ENCODE measurements at places on chromosomes 6 and 20. TPM values are rescaled to one million over a fixed set of nuclear protein-coding genes. Genes with fewer than 3 reads are reported as not detected.

- H3K4me3 ChIP-seq: peak within 1 kb of the TSS; percentile 98
- H3K36me3 ChIP-seq: peaks cover 4% of the 10 kb centered on the region
- H3K27ac ChIP-seq: peak within 1 kb of the TSS; percentile 99
- no peaks in the 10 kb centered on the region for H3K27me3 ChIP-seq
These were observed at the start of the genes QRSL1 and RTN4IP1 for GRCh38 chr6:106629103-106629858. Gene QRSL1, plus strand, starts transcription at chr6:106629578. Its CDS starts 104 bp downstream, at chr6:106629682. Gene RTN4IP1, minus strand, starts transcription at chr6:106629498. Its CDS starts 477 bp downstream, at chr6:106629021.

DNA sequence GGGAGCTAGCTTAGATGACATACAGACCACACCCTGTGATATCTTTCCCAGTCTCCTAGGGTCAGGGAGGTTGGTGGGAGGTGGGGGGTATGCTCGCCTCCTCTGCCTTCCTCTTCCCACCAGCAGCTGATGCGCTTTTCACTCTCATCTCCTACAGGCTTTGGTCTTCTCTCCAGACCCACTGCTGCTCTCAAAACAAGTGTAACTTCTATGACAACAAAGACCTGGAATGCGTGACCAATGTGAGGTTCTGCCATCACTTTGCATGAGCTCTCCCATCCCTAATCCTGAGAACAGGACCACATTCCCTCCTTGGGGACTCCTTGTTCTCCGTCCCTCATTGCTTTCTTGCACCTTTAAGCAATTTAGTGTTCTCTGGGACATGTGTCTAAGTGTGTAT lies 2.7 kb downstream of the CTSA start:
- H3K36me3 ChIP-seq: peaks cover 1% of the 10 kb centered on the region
- DNase-seq: no peak
- peaks cover 25% of the 10 kb centered on the region for H3K4me1 ChIP-seq
- H3K27ac ChIP-seq: peak overlapping the region; percentile 9
- H3K27me3 ChIP-seq: no peaks in the 10 kb centered on the region
- H3K4me3 ChIP-seq: no peak overlapping the region

GRCh38 chr20:43293068-43293786 lies 103.5 kb upstream of the PTPRT start:
- H3K4me3 ChIP-seq: no peak overlapping the region
- H3K27me3 ChIP-seq: no peaks in the 10 kb centered on the region
- DNase-seq: no peak

GRCh38 chr6:21984135-21984534 lies 312.7 kb downstream of the PRL start:
- no peaks in the 10 kb centered on the region for H3K36me3 ChIP-seq
- H3K4me1 ChIP-seq: peaks cover 11% of the 10 kb centered on the region
- H3K4me3 ChIP-seq: no peak overlapping the region
- no peak overlapping the region for H3K27ac ChIP-seq

DNA sequence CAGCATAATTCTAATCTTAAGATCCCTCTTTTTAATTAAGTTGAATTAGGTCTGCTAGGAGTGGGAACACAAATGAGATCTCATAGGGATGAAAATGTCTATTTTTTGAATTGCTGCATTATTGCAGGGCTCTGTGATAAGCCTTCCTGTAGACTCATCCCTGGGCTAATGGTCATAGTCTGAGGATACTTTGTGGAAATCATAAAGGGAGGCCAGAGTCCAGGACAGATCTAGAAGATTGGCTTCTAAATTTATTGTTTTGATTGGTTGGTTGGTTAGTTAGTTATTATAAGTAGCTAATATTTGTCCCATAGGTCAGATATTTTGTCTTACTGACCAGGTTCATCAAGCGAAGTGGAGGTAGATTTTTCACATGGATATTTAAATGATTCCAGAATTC lies 142.3 kb downstream of the AKAP7 start:
- peaks cover 39% of the 10 kb centered on the region for H3K36me3 ChIP-seq
- H3K4me3 ChIP-seq: no peak overlapping the region
- no peak overlapping the region for H3K27ac ChIP-seq
- no peak for DNase-seq
- no peaks in the 10 kb centered on the region for H3K27me3 ChIP-seq

DNA sequence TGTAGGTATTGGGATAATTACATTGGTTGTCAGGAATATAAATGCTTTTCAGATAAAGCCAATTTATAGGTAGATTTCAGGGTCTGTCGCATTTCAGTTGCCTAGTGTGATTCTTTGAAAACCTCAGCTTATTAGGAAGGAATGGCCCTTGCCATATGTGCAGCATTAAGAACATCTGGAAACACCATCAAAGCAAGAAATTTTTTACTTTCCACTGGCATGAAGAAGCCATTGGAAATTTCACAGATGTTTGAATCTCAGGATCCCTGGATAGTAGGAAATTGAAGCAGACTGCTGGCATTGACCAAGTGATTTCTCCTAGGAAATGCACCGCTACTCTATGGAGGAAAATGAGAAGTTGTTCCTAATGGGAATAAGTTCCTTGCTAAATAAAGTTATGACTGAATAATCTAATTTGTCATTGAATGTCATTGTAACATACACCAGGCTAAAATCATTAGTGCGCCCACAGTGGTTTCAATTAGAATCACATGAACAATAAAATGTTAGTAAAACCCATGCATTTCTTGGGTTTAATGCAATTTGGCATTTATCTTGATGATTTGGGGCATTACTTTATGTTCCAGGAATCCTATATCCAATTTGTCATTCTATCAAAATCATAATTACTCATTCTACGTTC lies 950.1 kb downstream of the EPHA7 start:
- H3K4me3 ChIP-seq: no peak overlapping the region
- H3K27me3 ChIP-seq: no peaks in the 10 kb centered on the region
- H3K36me3 ChIP-seq: no peaks in the 10 kb centered on the region

- H3K4me3 ChIP-seq: no peak overlapping the region
- no peak for DNase-seq
- H3K36me3 ChIP-seq: no peaks in the 10 kb centered on the region
- H3K27me3 ChIP-seq: peaks cover 14% of the 10 kb centered on the region
- no peak overlapping the region for H3K27ac ChIP-seq
These were observed 586.5 kb downstream of the EPM2A start for GRCh38 chr6:145148776-145149175.

DNA sequence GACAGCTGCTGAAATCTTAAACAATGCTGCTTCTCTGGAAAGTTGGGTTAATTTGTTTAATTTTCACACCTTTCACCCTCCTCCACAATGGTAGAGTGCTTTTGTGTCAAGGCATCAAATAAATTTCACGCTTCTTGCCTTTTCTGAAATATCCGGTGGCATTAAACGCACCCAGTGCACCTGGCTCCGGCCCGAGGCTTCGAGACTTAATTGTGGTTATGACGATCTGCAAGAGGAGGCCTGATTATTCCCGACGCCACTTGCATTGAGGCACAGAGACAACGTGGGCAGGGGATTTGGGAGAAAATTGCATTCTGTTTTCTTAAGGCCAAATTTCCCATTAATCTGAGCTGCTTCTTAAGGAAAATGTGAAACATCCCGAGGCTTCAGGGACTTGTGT lies 152.2 kb downstream of the CDH4 start:
- no peak for DNase-seq
- H3K27ac ChIP-seq: no peak overlapping the region
- no peaks in the 10 kb centered on the region for H3K27me3 ChIP-seq
- H3K4me1 ChIP-seq: no peaks in the 10 kb centered on the region
- H3K36me3 ChIP-seq: no peaks in the 10 kb centered on the region

- no peak overlapping the region for H3K27ac ChIP-seq
- DNase-seq: no peak
- H3K27me3 ChIP-seq: no peaks in the 10 kb centered on the region
- H3K36me3 ChIP-seq: no peaks in the 10 kb centered on the region
- H3K4me1 ChIP-seq: no peaks in the 10 kb centered on the region
These were observed 81.8 kb downstream of the MLIP start for GRCh38 chr6:54192993-54193392.

MAS1 gene
- not detected for total RNA-seq

SIRPB1 gene
- total RNA-seq: 6.5 TPM

CASS4 gene
- 14.2 TPM for total RNA-seq

C4B gene
- 5.7 TPM for total RNA-seq

LAMA2 gene
- total RNA-seq: not detected
